ENCODE measurements at places on chromosomes 3 and 15.

DNA sequence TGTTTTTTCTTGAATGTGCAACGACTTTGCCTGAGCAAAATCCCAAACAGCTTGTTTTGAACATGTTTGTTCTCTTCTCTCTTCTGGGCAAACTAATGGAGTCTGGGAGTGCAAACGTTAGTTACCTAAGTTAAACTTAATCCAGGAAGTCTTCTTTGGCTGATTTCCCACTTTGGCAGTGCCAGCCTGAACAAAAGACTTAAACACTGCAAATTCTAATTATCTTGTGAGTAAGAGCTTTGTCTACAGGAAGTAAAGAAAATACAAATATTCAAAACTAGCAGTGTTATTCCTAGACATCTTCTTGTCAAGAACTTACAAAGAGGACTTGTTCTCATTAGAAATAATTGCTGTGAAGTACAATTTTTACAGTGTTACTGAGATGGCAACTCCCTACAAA, 16.7 kb upstream of the DENND6A start:
- no peak for DNase-seq
- H3K4me3 ChIP-seq = no peak overlapping the region
- no peaks in the 10 kb centered on the region for H3K27me3 ChIP-seq

DNA sequence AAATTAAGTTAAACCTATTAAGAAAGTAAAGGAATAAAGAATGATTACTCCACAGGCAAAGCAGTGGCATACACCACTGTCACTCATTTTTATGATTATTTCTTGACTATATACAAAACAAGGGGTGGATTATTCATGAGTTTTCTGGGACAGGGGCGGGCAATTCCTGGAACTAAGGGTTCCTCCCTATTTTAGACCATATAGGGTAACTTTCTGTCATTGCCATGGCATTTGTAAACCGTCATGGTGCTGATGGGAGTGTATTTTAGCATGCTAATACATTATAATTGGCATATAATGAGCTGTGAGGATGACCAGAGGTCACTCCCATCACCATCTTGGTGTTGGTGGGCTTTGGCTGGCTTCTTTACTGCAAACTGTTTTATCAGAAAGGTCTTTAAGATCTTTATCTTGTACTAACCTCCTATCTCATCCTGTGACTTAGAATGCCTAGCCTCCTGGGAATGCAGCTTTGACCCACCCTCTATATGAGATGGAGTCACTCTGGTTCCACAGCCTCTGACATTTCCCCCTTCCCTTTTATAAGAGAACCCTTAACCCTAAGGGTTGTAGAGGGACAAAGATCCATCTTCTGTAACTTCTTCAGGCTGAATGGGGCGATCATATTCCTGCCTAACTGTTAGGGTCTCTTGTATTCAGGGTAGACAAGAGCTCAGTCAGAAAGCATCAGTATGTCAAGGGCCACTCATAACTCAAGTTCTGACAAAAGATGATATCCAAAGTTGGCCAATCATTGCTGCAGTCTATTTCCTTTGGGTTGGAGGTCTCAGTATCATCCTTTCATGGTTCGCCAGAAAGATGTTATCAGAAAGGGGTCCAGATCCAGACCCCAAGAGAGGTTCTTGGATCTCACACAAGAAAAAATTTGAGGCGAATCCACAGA, 79.5 kb upstream of the LIPC start:
- no peaks in the 10 kb centered on the region for H3K4me1 ChIP-seq
- no peak overlapping the region for H3K4me3 ChIP-seq
- no peak overlapping the region for H3K27ac ChIP-seq
- no peaks in the 10 kb centered on the region for H3K36me3 ChIP-seq
- no peak for DNase-seq

DNA sequence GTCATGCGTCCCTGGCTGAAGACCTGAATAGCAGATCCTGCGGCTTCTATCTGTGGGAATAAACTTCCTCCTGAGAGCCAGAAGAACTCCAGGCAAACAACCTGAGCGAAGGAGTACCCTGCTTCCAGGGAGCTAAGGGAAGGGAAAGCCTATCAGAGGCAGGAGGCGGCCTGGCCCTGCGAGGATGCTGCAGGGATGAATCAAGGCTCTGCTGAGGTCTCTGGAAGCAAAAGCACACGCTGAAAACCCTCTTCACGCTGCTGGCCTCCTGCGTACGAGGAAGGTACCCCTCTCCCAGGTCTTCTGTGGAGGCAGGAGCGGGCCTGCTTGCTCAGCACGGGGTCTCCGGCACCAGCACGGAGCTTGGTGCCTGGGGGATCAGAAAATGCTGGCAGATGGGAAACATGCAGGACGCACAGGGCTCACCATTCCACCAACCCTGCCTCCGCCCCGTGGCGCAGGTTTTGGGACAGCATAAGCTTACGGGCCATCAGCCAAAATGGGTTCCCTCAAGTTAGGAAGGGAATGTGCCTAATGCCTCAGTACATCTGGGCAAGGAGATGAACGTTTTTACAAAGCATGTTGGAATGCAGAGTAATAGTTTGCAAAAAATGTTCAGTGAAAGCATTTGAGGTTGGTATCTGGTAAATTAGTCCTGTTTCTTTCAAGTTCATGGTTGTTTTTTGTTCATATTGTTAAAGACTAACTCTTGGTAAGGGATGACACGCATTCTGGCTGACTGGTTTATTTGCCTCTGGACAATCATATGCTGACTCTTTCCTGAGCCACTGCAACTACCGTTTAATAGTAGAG, 72.3 kb downstream of the CHSY1 start:
- peaks cover 48% of the 10 kb centered on the region for H3K4me1 ChIP-seq
- H3K4me3 ChIP-seq = no peak overlapping the region
- H3K36me3 ChIP-seq = peaks cover 64% of the 10 kb centered on the region
- DNase-seq = peak; percentile 66

GRCh38 chr3:161273589-161274218, 52.6 kb downstream of the NMD3 start:
- no peaks in the 10 kb centered on the region for H3K4me1 ChIP-seq
- no peak overlapping the region for H3K4me3 ChIP-seq
- peak; percentile 48 for DNase-seq
- no peaks in the 10 kb centered on the region for H3K36me3 ChIP-seq
